Upper lobe of left lung (tissue), 6 donors: ENCODE measurements at places on chromosomes 4 and X. TPM values are rescaled to one million over a fixed set of nuclear protein-coding genes. Genes with fewer than 3 reads are reported as not detected.

The BLOC1S4 gene
- 15.5 TPM for total RNA-seq

The IL3RA gene
- 47.1 TPM for total RNA-seq

The EDNRA gene
- total RNA-seq = 7.3 TPM

The CYSLTR1 gene
- 3.0 TPM for total RNA-seq

The RBM47 gene
- total RNA-seq = 119 TPM

DNA sequence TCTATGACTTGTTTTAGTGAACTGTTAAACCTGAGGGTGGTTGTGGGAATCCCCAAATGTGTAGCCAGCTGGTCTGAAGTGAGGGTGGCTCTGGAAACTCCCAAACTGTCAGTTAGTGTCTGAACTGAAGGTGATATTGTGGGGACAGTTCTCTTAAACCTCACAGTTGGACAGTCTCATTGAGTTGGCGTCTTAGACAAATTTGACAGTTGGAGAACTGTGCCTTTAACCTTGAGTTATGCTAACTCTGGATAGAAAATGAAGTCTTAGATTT, 20.7 kb upstream of the CTSO start:
- H3K27me3 ChIP-seq = no peaks in the 10 kb centered on the region
- DNase-seq = no peak
- H3K27ac ChIP-seq = no peak overlapping the region
- no peaks in the 10 kb centered on the region for H3K36me3 ChIP-seq
- H3K4me3 ChIP-seq = no peak overlapping the region
- H3K4me1 ChIP-seq = no peaks in the 10 kb centered on the region

GRCh38 chr4:69830560-69831269, 29.2 kb downstream of the SULT1E1 start:
- no peak for DNase-seq
- H3K4me3 ChIP-seq = no peak overlapping the region
- H3K4me1 ChIP-seq = no peaks in the 10 kb centered on the region
- no peak overlapping the region for H3K27ac ChIP-seq

DNA sequence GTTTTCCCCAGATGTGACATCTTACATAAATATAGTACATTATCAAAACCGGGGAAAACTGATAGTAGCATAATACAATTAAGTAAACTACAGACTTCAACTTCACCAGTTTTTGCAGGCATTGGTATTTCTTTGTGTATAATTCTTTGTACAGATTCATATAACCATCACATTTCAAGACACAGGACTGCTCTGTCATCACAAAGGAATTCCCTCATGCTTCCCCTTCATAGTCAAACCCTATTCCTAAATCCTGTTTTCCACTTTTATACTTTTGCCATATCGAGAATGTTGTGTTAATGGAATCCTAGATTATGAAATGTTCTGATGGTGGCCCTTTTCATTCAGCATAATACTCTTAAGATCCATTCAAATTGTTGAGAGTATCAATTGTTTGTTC, 36.0 kb downstream of the STIM2 start:
- H3K4me3 ChIP-seq = no peak overlapping the region
- DNase-seq = no peak
- peaks cover 18% of the 10 kb centered on the region for H3K4me1 ChIP-seq
- H3K27me3 ChIP-seq = no peaks in the 10 kb centered on the region
- H3K27ac ChIP-seq = no peak overlapping the region

- DNase-seq = no peak
- H3K4me1 ChIP-seq = no peaks in the 10 kb centered on the region
- H3K27ac ChIP-seq = no peak overlapping the region
- H3K27me3 ChIP-seq = no peaks in the 10 kb centered on the region
- H3K4me3 ChIP-seq = no peak overlapping the region
- H3K36me3 ChIP-seq = no peaks in the 10 kb centered on the region
Observed at GRCh38 chr4:140118931-140119640, 34.9 kb downstream of the MAML3 start.

DNA sequence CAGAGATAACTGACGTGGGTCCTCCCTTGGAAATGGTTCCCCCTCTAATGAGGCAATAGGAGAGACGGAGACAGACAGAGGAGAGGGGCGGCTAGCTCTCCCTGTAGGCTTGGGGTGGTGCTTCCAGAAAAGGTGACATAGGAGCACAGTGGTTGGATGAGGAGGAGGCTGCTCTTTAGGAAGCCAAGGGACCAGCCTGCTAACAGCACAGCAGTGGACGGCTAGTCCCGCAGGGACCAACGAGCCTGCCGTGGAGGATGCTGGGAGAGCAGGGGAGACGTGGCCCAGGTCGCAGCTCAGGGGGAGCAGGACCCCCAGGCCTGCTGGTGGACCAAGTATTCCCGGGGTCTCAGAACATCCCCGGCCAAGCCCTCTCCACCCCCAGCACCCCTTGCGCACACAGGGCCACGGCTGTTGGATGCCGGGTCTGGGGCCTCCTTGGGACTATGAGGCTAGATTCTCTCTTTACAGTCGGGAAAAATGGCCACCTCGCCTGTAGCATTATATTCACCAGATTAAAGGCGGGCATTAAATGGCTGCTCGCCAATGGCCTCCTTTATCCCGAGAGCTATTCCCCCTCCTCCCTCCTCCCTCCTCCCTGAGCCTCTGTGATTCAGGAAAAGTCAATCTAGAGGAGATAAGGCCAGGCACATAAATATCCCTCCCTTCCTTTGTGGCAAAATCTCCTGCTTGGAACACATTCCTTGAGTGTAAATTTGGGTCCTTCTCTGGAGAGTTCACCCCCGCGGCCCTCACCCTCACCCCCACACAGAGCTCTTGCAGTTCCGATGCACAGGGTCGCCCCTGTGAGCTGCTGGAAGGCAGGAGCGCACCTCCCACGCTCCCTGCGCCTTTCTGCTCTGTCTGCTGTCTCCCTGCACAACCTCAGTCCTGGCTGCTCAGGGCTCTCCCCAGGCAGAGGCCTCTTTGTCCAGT, 30.5 kb upstream of the NSG1 start:
- H3K27ac ChIP-seq = no peak overlapping the region
- no peaks in the 10 kb centered on the region for H3K36me3 ChIP-seq
- H3K27me3 ChIP-seq = no peaks in the 10 kb centered on the region
- DNase-seq = peak; percentile 49

GRCh38 chr4:128285085-128285997, 2.3 kb downstream of the PGRMC2 start:
- peaks cover 28% of the 10 kb centered on the region for H3K4me1 ChIP-seq
- H3K36me3 ChIP-seq = no peaks in the 10 kb centered on the region
- no peak overlapping the region for H3K27ac ChIP-seq
- H3K4me3 ChIP-seq = no peak overlapping the region
- no peaks in the 10 kb centered on the region for H3K27me3 ChIP-seq
- peak; percentile 8 for DNase-seq

DNA sequence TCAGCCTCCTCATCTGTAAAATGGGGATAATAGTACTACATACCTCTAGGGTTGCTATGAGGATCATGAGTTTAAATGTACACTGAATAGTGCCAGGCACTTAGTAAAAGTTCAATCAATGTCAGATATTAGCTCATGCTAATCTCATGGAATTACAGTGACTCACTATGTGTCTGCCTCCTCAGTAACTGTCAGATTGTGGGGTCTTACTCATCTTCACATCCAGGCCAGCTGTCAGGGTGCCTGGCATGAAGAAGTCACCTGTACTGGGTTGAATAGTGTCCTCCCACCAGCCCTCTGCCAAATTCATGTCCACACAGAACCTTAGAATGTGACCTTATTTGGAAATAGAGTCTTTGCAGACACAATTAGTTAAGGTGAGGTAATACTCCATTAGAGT, 54.3 kb upstream of the STIM2 start:
- no peak for DNase-seq
- no peak overlapping the region for H3K4me3 ChIP-seq
- no peaks in the 10 kb centered on the region for H3K36me3 ChIP-seq
- no peaks in the 10 kb centered on the region for H3K27me3 ChIP-seq
- no peak overlapping the region for H3K27ac ChIP-seq
